NCI-H2107 (cell line): ENCODE measurements at places on chromosomes 5 and 9.

DNA sequence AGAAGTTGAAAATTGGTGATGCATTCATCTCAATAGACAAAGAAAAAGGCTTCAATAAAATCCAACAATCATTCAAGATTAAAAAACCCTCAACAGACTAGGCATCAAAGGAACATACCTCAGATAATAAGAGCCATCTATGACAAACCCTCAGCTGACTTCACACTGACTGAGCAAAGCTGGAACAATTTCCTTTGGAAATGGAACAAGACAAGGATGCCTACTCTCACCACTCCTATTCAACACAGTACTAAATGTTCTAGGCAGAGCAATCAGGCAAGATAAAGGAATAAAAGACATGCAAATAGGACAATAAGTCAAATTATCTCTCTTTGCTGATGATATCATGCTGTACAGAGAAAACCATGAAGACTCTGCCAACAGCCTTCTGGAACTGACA, 1188.1 kb downstream of the DTWD2 start:
- no peak for DNase-seq

DNA sequence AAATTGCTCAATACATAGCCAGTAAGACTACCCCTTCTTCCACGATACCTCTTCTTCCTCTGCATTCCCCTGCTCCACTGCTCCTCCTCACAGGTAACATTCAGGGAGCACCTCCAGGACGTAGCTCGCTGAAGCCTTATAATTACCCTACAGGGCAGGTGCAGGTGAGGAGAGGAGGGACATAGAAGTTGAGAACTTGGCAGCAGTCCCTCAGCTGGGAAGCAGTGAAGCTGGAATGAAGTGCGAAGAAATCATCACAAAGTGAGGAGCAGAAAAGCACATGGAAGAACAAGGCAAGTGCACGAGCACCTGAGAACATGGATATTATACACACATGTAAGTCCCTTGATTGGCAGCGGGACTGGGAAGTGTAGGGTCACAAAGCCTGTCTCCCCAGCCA, 118.2 kb downstream of the HSD17B3 start:
- DNase-seq, result no peak

DNA sequence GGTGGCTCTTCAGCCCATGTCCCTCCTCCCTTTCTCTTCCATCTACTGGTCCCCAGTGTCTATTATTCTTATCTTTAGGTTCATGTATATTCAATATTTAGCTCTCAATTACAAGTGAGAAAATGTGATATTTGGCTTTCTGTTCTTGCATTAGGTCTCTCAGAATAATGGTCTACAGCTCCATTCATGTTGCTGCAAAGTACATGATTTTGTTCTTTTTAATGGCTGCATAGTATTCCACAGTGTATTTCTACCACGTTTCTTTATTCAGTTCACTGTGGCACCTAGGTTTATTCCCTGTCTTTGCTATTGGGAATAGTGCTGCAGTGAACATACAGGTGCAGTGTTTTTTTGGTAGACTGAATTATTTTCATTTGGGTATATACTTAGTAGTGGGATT, 1308.8 kb downstream of the EFNA5 start:
- no peak for DNase-seq

GRCh38 chr9:98520221-98520960, 188.3 kb downstream of the GABBR2 start:
- no peak for DNase-seq

- no peak for DNase-seq
Observed at GRCh38 chr9:83198371-83198770, 135.4 kb upstream of the RASEF start.

- DNase-seq, result no peak
Observed at GRCh38 chr5:132369474-132370180, at the start of gene SLC22A5. Gene SLC22A5 (plus strand): TSS chr5:132369710. CDS start chr5:132369973, 263 bp downstream.
